ENCODE measurements at places on chromosomes 16 and 17.

- DNase-seq = no peak
Observed at GRCh38 chr17:7559320-7560171, 996 bp downstream of the TNFSF13 start.

DNA sequence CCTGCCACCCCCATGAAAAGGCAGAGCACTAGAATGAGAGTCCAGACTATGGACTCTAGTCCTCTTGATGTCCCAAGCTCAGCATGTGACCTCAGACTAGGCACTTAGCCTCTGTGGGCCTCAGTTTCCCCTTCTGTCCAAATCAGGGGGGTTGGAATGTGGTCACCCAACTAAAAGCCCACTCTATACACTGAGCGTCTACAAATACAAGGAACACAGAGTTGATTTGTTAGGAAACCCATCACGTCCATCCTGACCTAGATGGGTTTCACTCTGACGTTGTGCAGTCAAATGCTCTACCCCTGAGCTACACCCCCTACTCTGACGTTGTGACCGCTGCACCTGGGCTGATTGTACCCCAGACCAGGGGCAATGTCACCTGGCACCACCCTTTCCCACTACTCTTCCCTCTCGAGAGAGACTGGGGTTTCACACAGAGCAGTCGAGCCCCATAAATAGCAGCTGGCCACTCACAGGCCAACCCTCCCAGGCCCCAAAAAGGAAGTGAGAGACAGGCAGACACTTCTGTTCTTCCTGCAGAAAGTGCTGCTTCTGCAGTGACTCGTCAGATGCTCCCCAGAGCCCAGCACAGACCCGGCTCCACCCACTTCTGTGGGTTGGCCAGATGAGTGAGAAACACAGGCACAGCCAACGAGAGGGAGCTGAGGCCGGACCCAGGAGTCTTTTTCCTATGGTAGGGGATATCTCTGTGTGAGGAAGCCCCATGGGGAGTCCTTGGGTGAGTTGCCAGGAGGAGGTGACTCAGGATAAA, 16.1 kb upstream of the TNFRSF13B start:
- DNase-seq = peak; percentile 86

GRCh38 chr16:1026057-1026783, 44.6 kb downstream of the SOX8 start:
- DNase-seq = no peak

DNA sequence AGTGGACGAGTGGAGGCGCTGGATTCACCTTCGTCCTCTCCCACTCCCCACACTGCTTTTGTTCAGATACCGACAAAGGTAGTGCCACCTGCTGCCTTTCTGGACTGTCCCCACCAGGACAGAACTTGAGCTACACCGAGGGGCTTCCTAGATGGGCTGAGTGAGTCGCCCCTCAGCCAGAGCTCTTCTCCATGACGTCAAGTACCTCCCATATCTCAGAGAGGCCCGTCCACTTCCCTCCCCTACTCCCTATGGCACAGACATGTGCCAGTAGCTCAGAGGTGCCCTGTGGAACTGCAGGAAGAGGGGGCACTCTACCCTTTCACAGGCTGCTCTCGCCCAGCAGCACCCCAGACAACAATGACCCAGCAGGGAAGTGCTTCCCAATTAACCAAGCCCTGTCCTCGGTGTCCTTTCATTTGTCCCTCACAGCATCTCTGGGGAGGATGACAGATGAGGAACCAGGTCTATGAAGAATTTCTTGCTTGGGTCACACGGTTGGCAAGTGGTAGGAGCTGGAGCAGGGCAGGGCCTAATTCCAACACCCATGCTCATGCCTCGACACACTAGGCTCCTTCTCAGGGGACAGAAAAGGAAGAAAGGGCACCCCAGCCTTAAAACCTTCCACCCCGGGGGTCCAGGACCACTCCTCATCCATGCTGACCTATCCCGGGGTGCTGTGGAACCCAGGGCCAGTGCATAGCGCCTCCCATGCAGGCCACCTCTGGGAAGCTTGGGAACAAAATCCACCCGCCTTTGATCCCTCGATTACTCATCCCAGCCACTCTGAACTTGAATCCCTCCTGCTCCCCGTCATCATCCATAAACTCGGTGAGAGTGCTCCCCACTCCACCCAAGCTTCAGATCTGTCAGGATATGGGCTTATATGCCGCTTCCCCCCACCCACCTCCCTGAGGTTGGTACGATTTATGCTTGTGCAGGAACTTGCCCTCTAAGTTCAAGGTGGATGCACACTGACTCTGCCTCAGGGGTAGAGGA, 51.7 kb downstream of the WNT3 start:
- DNase-seq = no peak

DNA sequence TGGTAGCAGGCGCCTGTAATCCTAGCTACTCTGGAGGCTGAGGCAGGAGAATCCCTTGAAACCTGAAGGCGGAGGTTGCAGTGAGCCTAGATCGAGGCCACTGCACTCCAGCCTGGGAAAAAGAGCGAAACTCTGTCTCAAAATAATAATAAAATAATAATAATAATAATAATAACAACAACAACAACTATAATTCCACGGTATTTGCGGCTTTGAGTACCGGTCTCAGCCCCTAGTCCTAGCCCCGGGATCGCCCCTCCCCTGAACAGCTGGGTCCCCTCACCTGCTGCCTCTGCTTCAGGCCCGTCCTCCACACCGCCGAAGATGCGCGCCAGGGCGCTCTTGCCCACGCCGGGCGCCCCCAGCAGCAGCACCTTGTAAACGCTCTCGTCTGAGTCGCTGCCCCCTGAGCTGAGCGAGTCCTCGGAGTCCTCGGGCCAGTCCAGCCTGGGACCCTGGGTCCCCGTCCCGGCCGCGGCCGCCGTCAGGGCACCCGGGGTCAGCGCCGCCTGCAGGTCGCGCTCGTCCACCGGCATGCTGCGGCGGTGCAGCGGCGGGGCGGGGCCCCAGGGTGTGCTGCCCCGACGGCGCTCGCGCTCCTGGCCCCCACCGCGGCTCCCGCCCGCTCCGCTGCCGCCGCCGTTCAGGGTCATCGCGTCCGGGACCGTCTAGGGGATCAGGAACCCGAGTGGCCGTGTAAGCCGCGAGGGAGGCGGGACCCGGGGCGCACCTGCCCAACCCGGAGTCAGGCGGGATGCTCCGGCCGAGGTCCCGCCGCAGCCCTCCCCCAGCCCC, 611 bp downstream of the RRAD start:
- DNase-seq = no peak

DNA sequence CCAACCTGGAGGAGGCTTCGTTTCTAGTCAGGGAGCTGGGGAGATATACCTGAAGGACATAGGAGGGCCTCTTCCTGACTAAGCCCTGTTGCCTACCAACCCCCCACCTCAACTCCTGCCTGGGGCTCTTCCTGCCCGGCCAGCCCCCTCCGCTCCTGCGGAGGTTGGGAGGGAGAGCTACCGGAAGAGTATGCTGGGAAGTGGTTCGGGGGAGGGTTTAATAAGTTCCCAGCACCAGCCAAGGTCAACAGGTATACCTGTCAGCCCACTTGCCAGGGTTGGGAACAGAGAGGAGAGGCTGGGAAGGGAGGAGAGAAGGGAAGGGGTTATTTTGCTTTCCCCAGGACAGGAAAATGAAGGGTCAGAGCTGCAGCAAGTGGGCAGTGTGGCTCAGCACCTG, 4.7 kb downstream of the PPP1R1B start:
- DNase-seq = no peak

DNA sequence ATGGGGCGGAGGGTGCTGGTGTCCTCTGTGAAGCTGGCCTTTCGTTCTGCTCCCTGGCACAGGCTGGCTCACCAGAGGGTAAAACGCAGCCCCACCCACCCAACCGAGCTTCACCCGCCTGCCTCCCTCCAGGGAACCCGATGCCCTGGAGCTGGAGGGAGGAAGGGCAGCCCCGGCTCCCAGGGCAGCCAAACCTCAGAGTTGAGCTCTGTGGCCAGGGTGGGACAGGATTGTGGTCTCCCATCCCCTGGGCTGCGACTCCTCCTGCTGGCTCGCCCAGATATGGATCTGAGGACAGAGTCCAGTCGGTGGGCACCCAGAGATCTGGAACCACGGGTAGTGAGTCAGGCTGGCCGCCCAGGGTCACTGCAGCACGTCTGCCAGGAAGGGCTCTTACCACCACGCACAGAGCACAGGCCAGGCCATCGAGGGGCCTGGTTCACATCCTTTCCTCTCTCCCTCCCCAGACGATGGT, 42.6 kb upstream of the CHMP6 start:
- DNase-seq = no peak

DNA sequence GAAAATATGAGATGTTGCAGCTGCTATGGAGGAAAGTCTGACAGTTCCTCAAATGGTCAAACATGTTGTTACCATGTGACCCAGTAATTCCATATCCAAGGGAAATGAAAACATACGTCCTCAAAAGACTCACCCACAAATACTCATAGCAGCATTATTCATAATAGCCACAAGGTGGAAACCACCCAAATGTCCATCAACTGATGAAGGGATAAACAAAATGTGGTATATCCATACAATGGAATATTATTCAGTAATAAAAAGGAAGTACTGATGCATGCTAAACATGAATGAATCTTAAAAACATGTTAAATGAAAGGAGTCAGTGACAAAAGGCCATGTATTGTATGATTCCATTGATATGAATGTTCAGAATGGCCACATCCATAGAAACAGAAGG, 140.2 kb downstream of the PITPNC1 start:
- DNase-seq = no peak

DNA sequence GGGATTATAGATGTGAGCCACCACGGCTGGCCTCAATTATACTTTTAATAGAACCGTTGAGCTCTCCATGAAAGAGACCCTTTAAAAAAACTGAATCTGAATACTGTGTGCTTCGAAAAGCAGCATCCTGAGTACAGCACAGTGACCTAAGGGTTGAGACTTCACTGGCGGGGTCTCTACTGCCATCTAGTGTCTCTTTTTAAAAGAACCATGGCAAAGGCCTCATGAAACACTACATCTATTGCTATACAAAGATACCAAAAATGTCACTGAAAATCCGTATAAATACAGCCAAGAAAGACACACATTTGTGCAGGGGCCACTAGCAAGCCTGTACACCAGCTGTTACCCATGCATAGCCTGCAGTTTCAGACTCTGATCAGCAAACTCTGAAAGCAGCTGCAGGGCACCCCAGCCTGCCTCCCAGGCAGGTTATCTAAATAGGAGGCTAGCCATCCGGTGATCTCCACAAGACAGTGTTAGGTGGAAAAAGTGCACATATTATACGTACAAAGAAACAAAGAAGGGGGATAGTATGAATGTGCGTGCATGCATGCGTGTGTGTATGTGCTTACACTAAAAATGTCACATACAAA, 35.3 kb downstream of the NPLOC4 start:
- peak; percentile 55 for DNase-seq

DNA sequence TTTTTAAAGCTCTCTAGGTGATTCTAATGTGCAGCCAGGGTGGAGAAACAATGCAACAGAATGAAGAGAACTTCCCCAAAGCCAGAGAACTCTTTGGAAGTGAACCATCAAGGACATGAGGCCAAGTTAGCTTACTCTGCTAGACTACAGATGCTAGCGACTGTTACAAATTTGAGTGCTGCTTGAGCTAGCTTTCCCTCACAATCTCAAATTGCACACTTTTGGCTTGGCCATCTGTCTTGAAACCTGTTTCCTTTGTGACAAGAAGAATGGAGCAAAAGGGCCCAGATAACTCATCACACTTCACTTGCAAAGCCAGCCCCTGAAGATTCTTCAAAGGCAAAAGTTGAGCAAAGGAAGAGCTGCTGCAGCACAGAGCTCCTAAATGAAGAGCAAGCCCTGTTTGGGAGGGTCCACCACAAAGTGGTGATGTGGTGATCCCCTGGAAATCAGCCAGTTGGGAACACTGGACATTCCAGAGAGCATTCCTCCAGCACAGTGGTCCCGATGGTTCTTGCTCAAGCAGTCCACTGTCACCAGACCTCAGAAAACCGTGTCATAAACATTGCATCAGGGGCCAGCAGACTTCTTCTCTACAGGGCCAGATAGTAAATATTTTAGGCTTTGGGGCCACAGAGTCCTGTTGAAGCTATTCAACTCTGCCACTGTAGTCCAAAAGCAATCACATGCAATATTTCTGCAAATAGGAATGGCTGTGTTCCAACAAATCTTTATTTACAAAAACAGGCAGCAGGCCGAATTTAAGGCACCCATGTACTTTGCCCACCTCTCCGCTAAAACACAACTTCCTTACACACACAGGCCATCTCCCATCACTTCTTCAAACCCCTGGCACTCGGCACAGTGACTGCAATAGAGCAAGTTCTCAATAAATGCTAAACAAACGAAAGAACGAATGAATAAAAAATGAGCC, 21.2 kb downstream of the SLC39A11 start:
- DNase-seq = no peak

- DNase-seq = no peak
Observed at GRCh38 chr17:73231395-73231794, 30.3 kb downstream of the CPSF4L start.

DNA sequence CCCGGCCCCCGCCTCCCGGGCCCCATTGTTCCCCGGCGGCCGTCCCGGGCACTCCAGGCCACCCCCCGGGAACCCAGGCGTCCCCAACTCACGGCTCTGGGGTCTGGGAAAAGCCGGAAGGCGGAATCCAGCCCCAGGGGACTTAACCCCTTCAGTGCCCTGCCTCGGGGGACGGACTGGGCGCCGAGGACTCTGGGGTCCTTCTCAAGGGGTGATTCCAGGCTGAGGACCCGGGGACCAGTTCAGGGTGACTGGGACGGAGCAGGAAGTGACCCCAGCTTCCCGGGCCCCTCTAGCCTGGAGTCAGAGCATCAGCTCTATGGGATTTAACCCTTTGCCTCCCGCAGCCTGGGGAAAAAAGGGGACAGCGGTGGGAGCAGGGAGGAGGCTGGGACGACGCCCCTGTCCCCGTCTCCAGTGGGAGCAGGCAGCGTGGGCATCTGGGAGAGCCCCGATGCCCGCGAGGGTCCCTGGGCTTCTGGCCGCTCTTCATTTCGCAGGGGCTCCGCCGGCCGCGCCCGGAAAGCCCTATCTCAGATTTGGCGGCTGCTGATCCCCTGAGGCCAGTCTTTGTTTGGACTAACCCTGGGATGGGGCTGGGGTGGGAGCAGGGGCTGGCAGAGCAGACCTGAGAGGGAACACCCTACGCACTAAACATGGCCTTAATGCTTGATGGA, at the start of gene ZNF629:
Gene ZNF629 (minus strand): TSS at position 270 of the 677 bp plus-strand sequence. CDS start 2,723 bp downstream, outside the sequence.
- no peak for DNase-seq

GRCh38 chr16:16029431-16030011, 80.1 kb downstream of the ABCC1 start:
- DNase-seq = no peak

DNA sequence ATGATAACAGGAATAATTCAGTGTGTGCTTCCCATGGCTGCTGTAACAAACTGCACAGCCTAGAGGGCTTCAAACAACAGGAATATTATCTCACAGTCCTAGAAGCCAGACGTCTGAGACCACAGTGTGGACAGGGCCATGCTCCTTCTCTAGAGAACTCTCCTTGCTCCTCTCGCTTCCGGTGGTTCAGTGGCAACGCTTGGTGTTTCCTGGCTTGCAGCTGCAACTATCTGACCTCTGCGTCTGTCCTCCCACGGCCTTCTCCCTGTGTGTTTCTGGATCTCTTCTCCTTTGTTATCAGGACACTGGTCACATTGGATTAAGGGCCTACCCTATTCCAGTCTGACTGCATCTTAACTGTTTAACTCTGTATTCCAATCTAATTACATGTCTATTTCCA, 414.3 kb downstream of the MAF start:
- no peak for DNase-seq

GRCh38 chr16:75943705-75944514, 217.6 kb upstream of the CPHXL start:
- no peak for DNase-seq

All from CD4-positive, alpha-beta T cell treated with Interleukin-15 for 1 hour (primary cell).